ENCODE measurements at places on chromosomes 12 and 14.

- no peak for DNase-seq
Measured at GRCh38 chr12:128729628-128730121, 94.1 kb downstream of the SLC15A4 start.

DNA sequence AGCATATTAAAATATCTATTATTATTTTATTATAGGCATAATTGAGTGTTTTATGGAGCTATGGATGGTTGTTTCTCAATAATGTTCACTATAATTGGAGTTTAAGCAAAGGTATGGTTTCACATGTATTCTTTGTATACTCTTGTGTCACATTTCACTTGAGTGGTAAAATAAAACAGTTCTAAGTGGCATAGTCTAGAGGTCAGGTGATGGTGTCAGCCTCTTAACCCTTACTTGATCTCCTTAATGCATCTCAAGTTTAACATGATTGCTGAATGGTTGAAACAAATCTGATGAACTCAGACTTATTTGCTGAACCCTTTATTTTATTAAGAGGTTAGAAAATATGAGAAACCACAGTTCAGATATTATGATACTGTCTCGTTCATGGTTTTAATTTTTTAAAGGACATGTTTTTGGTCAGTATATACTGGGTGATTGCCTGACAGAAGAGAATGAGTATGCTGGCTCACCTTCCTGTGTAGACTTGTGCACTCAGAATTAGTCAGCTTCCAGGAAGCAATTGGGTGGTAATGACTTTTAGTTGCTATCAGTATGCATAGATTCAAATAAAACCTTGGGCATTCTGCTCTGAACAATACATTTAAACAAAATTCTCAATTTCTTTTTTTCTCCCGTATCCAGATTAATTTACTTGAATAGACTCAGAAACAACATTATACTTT is 464.6 kb downstream of the PCNX1 start:
- peak; percentile 59 for DNase-seq

GRCh38 chr14:26499546-26499945 is 98.3 kb downstream of the NOVA1 start:
- no peak for DNase-seq

- DNase-seq, result peak; percentile 29
Measured at GRCh38 chr12:120399531-120399930, 30.6 kb upstream of the MSI1 start.

GRCh38 chr12:56163533-56164344 is 5.6 kb downstream of the MYL6 start:
- no peak for DNase-seq

DNA sequence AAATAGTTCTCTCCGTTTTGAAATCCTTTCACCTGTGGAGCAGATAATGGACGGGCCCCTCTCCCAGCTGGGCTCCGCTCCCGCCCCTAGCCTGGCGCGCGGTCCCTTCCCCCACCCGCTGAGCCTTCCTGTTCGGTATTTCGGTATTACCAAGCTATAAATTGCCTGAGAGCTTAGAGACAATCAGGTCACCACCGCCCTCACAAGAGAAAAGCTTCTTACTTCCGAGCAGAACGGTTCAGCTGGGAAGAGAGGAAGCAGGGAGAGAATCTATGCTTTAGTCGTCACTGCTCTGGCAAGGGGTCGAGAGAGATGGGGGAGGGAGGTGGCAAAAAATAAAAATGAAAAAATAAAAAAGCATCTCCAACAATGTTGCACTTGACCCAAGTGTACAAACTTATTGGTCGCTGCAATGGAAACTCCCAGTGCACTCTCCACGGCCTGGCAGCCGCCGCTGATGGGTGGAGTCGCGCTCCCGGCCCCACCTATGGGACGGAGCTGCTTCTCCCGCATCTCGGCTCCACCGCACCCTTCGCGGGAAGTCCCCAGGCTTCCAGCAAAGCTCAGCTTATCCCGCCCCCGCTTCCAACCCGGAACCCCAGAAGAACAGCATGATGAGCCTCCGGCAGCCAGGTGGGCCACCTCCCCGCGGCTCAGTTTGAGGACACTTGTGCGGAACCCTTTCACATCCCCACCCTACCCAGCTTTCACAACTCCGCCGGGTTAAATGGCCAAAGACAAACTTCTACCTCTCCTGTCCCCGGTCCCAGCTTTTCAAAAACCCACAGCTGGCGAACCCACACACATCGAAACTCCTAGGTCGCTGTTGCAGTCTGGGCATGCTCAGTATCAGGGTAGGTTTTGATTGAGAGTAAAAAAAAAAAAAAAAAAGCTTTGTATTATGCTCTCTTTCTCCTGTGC is 832 bp upstream of the SYT1 start:
- peak; percentile 44 for DNase-seq

DNA sequence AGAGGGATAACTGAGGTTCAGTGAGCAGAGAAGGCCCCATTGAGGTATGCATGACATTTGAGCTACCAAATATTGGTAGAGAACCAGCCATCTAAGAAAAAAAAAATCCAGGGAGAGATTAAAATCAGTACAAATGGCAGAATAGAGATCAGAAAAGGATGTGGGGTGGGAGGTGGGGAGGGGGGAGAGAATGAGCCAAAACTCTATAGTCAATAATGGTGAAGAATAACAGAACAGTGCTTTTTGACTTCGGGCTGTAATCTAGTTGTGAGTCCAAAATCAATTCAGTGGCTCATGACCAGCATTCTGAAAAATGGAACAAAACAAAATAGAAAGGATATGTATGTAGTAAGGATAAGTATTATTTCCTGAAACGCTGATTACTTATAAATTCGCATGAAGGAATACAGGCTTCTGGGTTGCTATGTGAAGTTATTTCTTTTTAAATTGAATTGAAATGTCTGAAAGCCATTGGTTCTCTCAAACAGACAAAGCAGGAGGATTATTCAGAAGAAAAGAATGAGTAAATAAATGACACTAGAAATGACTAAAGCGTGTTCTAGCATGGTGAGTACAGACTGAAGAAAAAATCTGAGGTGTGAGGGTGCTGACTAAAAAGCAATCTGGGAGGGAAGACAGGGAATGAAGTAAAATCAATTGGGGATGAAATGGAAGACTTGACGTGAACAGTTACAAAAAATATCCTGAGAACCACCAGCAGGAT is 72.4 kb downstream of the ATP2B1 start:
- DNase-seq, result no peak

GRCh38 chr12:88895634-88896033 is 315.4 kb upstream of the KITLG start:
- no peak for DNase-seq

- no peak for DNase-seq
Measured at GRCh38 chr14:35366521-35366976, 38.0 kb downstream of the NFKBIA start.

GRCh38 chr14:41916313-41916712 is 309.6 kb downstream of the LRFN5 start:
- no peak for DNase-seq

GRCh38 chr14:75442642-75443041 is 14.8 kb downstream of the JDP2 start:
- no peak for DNase-seq

GRCh38 chr12:43832463-43833168 is 3.3 kb upstream of the TMEM117 start:
- DNase-seq, result no peak

DNA sequence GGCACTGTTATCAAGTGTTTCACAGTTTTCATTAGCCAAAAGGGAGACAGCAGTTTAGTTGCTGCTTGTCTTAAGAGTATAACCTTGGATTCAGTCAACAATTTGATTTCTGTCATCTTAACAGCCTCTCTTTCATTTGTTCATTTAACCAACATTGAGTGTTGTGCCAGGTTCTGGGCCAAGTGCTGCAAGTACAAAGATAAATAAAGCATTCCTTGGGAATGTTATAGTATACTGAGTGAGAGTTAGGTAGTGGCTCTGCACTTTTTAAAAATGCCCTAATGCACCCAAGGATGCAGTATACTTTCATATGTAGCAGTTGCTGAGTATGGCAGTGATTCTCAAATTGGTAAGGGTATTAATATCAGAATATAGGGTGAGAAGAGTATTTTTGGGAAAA is 15.4 kb downstream of the APAF1 start:
- DNase-seq, result no peak

DNA sequence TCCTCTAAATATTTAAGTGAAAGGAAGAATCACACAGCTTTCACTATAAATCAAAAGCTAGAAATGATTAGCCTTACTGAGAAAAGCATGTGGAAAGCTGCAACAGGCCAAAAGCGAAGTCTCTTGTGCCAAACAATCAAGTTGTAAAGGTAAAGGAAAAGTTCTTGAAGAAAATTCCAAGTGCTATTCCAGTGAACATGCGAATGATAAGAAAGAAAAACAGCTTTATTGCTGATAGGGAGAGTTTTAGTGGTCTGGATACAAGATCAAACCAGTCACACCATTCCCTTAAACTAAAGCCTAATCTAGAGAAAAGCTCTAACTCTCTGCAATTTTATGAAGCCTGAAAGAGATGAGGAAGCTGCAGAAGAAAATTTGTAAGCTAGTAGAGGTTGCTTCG is 190.9 kb downstream of the BTG1 start:
- DNase-seq, result no peak

DNA sequence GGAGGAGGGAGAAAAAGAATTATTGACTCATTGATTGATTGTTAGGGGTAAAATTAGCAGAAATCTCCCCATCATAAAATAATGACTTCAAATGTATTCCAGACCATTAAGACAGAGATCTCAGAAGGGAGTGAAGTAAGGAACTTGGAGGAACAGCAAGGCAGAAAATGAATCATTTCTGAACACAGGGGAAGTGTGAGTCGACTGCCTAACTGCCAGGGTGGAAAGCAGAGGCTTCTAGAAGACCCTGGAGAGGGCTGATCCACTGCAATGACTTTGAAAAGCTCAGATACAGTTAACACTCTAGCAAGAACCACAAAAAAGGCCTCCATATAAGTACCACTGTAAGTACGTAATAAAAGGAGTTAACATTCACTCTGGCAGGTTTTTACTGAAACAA is 9.7 kb downstream of the GLTP start:
- DNase-seq, result no peak

- no peak for DNase-seq
Measured at GRCh38 chr12:501722-502447, 42.1 kb downstream of the B4GALNT3 start.

GRCh38 chr12:59040656-59041055 is 120.4 kb upstream of the LRIG3 start:
- no peak for DNase-seq

DNA sequence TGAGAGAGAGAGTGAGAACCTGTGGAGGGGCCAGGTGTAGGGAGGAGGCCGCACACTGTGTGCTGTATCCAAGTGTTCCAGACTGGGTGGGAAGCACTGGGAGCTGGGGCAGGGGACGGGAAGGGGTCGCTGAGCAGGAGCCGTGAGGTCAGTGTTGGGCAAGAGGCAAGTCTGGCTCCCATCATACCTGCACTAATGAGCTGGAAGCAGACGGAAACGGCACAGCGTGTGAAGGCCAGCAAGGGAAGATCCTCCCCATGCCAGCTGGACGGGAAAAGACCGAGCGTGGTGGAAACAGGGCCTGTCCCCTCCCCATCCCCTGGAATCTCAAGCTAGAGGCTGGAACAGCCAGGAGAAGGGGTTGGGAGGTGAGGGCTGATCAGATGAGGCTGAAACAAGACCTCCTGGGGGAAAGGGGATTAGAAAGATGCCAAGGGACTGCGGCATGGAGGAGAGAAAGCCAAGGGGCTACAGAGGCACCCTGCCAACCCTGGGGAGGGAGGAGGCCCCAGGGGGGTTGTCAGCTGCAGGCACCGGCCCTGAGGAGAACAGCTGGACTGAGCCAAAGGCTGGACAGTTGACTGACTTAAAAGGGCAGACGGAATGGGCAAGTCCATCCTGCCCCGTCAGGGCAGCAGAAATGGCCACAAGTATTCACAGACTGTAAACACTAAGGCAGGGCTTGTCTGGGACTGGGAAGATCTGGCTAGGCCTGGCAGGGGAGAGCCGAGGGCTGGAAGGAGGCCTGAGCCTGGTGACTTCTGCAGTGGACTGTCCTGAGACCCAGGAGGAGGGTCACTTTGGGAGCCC is 19.0 kb upstream of the LTBP2 start:
- no peak for DNase-seq

DNA sequence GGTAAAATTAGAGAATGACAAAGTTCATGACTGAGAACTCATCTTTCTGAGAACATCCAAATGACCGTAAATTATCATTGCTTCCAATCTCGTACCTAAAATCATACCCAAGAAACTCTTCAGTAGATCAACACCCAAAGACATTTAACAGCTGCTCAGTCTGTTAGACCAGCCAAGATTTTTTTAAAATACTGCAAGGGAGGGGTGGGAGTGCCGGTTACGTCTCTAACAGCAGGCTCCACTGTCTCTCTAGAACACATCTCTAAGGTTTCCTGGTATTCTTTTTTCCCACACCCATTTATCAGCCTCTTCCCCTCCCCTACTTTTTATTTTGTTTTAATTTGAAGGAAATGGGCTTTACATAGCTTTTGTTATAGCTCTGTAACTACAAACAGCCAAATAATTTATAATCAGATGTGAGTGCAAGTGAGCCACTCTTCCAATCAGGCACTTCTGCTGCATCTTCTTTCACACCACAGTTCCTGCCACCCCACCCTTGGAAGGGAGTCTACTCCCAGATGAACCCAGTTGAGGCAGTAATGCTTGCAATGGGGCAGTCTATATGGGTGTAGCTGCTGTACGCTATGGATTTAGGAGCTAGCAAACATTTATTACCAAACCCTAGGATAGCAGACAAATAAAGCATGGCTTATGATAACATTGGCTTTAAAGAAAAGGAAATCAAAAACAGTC is 21.9 kb downstream of the PTPRB start:
- DNase-seq, result no peak

DNA sequence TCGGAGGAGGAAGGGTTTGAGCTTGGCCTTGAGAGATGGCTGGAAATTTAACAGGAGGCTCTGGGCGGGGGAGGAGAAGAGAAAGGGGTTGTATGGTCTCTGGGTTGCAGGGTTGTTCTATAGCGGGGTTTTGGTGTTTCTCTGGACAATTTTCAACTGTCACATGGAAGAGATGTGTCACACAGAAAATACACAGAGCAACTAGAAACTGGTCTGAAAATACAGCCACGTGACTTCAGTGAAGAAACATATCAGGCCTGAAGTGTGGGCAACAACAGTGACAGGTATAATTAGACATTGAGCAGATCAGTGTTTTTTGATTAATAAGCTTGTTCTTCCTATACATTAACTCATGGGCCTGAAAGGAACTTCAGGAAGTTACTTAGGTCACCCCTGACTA is 205.3 kb upstream of the HMGA2 start:
- peak; percentile 8 for DNase-seq

Measured in GM12865 (cell line).